ENCODE measurements at places on chromosomes 7 and 10. TPM values are rescaled to one million over a fixed set of nuclear protein-coding genes. Genes with fewer than 3 reads are reported as not detected.

The RAB19 gene
- 4.8 TPM for total RNA-seq

The ARL5B gene
- 19.3 TPM for total RNA-seq

The CTAGE8 gene
- 1.4 TPM for total RNA-seq

The MMRN2 gene
- not detected for total RNA-seq

The PRF1 gene
- 136 TPM for total RNA-seq

Data from activated CD4-positive, alpha-beta memory T cell treated with anti-CD3 and anti-CD28 coated beads, Interleukin-2, amount 10 ng/mL, durations not matched to agents 7 days and 5 days (primary cell).